Endodermal cell (in vitro differentiated cells): ENCODE measurements at places on chromosomes 5 and 9. TPM values are rescaled to one million over a fixed set of nuclear protein-coding genes. Genes with fewer than 3 reads are reported as not detected.

DNA sequence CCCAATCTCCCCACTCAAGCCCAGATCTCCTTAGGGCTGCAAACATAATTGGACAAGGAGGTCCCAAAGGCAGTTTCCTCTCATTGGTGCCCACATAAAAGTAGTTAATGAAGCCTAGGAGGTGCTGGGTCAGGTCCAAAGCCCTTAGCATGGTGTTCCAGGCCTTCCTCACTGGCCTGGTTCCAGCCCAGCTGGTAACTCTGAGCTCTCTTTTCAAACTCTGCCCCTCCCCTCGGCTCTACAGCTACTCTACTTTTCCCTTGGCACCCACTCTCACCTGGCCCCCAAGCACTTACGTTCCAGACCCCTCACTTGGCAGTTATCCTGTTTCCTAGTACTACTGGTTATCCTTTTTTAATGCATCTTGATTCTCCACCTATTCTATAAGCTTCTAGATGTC, 9.9 kb downstream of the SEPTIN8 start:
- no peak for DNase-seq

GRCh38 chr5:133026664-133027153, 360 bp upstream of the ZCCHC10 start:
- DNase-seq = no peak

DNA sequence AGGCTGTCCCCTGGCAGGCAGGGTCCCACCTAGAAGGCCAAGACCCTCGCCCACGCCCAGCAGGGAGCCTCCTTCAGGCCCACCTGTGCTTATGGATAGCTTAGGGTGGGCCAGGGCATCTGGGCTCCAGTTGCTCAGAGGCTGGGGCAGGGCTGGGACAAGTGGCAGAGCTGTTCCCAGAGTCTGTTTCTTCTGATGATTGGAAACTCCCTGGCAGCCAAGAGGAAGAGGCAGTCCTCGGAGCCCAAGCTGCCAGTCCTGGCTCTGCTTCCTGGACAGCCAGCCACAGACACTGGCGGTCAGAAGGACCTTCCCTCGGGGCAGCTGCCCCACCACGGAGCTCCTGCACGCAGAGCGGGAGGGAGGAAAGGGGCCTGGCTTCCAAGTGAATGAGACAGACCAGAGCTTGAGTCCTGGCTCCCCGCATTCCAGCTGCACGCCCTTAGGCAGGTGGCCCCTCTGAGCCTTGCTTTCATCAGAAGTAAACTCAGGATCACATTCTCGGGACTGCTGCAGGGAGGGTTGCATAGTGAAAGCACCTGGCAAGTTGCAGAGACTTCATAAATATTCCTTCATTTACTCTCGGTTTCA, 37.9 kb upstream of the GABRP start:
- DNase-seq = peak; percentile 83

- no peak for DNase-seq
Measured at GRCh38 chr5:104184264-104184663, 621.7 kb upstream of the NUDT12 start.

- peak; percentile 31 for DNase-seq
Measured at GRCh38 chr9:114276908-114277821, 45.7 kb upstream of the ORM1 start.

- DNase-seq = peak; percentile 40
Measured at GRCh38 chr9:126348911-126349550, 22.4 kb downstream of the MVB12B start.

GRCh38 chr5:173689737-173690360, 73.4 kb upstream of the BOD1 start:
- DNase-seq = peak; percentile 63

- DNase-seq = peak; percentile 81
Measured at GRCh38 chr9:97615439-97616072, 17.6 kb downstream of the TSTD2 start.

DNA sequence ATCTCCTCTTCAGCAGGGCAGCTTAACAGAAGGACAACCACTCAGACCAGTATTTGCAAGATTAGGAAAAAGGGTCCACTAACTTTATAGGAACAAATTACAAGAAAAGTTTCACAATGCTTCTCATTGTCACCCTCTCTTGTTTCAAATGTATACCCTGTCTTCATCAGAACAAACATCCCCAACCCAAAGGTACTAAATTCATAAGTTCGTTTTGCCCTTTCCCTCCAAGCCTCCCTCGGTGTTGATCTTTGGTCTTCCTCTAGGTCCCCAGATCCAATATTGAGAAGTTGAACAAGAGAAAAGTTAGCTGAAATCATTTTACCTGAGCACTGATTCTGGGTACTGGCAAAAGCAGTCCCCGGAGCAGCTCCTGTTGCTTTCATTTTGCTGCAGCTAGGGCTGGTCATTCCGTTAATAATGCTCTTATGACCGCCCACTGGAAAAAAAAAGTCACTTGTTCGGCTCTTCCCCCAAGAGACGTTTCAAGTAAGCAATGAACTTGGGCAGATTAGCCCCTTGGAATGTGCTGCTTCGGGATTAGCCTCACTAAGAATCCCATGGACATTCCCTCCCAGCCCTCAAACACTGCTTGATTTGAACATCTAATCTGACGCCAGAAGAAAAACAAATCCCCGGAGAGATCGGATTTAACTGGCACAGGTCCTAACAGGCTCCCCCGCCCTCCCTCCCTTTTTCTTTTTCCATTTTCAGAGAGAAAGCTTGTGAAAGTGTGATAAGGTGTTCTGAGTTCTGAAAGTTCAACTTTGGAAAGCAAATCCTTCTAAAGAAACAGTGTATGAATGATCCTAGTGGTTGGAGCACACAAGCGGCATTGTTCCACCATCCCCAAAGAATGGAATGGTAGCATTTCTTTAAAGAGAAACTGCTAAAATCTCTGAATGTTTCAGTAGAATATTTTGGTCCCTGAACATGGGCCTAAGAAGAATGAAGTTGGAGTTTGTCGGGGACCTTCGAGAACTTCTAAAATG, 252.5 kb downstream of the TRPM3 start:
- no peak for DNase-seq

DNA sequence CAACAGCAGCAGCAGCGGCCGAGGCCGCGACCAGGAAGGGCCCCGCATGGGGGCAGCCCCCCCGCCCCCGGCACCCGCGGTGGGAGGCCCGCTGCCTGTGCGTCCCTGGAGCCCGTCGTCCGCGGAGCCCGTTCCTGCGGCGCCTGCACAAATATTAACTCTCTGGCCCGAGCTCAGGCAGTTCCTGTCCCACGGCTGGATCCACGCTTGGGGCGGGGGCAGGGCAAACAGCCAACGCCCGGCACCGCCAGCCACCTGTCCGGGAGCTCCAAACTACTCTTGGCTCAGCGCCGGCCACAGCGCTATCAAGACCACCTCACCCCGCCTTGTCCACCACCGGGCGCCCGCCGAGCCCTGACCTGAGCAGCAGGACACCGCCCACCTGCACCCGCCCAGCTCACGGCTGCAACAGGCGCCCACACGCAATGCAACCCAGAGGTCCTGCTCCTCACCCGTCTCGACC, at the start of gene LRRC26:
Gene LRRC26, minus strand, starts transcription at position 156 of the 463 bp plus-strand sequence. Its CDS starts 108 bp downstream, at position 48.
- DNase-seq = no peak

GALNT12 gene
- 22.1 and 24.0 TPM in 2 replicates for total RNA-seq

PHYHD1 gene
- 15.5 and 18.0 TPM in 2 replicates for total RNA-seq
